ENCODE measurements at places on chromosomes 7 and 10. TPM values are rescaled to one million over a fixed set of nuclear protein-coding genes. Genes with fewer than 3 reads are reported as not detected.

GRCh38 chr10:113300617-113301016 lies 252.2 kb upstream of the HABP2 start:
- DNase-seq, result no peak

GRCh38 chr10:88702848-88703597 lies 3.0 kb upstream of the LIPK start:
- peak; percentile 35 for DNase-seq

DNA sequence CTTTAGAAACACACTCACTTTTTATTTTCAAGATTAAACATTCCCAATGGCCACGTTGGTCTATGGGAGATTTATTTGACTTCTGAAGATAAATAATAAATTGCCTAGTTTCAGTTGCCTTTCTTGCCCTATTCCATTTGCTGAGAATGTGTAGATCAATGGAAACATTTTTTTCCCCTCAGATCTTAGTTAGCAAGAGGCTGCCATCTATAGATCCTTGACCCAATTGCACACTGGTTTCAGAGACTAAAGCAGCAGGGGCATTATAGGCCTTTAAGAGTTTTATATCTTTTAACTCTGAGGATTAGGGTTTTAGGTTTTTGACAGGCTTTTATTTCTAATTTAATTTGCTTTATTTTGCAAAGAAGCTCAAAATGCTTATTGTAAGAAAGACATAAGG lies 163.2 kb upstream of the GPR26 start:
- DNase-seq, result no peak

The SNX10 gene
- total RNA-seq, result not detected

The MKI67 gene
- 36.4 TPM for total RNA-seq

GRCh38 chr10:124224331-124225028 lies 131.1 kb upstream of the CHST15 start:
- DNase-seq, result no peak

GRCh38 chr10:120422457-120422856 lies 34.6 kb upstream of the PLPP4 start:
- peak; percentile 52 for DNase-seq

DNA sequence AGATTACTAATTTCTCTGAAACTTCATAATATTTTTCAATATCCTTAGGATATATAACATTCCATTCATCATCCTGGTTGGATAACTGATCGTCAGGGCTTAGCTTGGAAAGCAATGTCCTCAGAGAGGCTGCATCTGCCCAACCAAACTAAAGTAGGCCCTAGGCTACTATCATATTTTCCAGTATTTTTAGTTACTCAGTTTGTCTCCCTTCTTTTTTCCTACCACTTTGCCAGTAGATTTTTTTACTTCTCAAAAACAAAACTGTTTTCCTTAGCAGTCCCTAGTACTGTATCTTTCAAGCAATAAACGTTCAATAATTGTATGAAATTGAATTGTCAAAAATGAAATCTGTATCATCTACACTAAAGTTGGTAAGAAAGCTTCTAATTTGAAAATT lies 452.0 kb downstream of the TFEC start:
- DNase-seq, result no peak

The ACHE gene
- total RNA-seq, result not detected
